ENCODE measurements at places on chromosomes 16 and 17.
A peak's percentile ranks its signal among the peaks of the same experiment; 100 is the strongest.

GRCh38 chr17:31408586-31408985, 17.1 kb downstream of the RAB11FIP4 start:
- no peak for DNase-seq

- DNase-seq, result peak; percentile 32
These were observed 903.1 kb upstream of the SOX9 start for GRCh38 chr17:71217769-71218168.

DNA sequence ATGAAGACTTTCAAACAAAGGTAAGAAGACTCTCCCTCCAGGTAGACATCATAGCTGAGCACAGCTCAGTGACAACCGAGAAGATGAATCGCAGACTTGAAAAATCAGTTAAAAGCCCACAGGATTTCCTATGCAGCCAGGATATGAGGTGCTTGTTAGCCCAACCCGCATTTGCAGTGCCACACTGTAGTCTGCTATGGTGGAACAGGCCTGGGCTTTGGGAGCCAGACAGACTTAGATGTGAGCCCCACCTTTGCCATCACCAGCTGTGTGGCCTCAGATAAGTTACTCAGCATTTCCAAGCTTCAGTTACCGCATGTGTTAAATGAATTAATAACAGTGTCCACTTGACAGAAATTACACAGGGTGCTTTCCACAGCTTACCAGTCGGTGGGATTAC, 204.4 kb upstream of the HS3ST3A1 start:
- no peak for DNase-seq

DNA sequence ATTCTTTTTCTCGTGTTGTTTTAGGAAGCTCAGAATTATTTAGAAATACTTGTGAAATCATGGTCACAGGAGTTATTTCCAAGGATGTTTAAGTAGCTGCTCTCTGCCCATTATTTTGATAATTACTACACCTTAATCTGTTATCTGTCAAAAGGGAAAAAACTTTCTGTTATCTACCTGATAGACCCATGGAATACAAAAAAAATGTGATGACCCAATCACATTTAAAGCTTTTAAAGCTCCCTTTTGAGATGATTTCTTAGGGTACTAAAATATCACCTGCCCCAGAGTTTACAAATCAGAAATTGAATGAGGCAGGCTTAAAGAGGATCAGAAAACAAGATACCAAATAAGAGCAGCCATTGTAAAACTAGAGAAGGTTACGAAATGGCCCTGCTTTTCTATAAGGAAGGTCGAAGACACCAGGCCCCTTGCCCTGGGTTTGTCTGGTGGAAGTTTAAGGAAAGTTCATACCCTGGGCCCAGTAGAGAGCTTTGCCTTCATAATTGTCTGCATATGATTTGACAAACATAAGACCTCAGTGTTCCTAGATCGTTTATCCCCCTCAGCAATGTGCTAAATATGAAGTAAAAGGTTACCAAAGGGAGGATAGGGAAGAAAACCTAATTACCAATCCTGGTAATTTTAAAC, 149.9 kb upstream of the TBX2 start:
- DNase-seq, result no peak

- DNase-seq, result no peak
These were observed 9.0 kb downstream of the KRT24 start for GRCh38 chr17:40694584-40694983.
